Esophagus muscularis mucosa (tissue), 4 donors: ENCODE measurements at places on chromosomes 7 and 10. TPM values are rescaled to one million over a fixed set of nuclear protein-coding genes. Genes with fewer than 3 reads are reported as not detected.

GPR26 gene
- not detected for total RNA-seq

TMEM60 gene
- total RNA-seq = 9.6 TPM

DNA sequence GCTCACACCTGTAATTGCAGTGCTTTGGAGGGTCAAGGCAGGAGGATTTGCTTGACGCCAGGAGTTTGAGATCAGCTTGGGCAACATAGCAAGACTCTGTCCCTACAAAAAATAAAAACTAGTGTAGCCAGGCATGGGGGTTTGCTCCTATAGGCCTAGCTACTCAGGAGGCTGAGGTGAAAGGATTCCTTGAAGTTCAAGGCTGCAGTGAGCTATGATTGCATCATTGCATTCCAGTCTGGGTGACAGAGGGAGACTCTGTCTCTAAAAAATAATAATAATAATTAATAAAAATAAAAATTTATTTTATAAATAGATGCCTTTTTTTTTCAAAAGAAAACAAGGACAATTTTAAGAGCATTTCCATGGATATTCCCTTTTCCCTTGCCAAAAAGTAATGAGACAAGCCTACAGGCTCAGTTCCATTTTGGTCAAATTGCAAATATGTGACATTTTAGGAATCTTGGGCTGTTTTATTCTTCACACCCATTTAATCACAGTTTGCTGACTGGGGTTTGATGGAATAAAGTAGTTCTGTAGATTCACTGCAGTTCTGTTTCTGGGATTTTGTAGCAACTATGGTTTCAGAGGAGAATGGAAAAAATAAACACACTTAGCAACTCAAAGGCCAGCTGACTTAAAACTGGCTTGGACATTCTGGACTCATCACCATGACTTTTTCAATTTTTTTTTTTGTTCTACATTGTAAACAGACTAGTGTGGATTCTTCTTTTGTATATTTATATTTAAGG lies 48.4 kb upstream of the ARHGAP21 start:
- DNase-seq = no peak

DNA sequence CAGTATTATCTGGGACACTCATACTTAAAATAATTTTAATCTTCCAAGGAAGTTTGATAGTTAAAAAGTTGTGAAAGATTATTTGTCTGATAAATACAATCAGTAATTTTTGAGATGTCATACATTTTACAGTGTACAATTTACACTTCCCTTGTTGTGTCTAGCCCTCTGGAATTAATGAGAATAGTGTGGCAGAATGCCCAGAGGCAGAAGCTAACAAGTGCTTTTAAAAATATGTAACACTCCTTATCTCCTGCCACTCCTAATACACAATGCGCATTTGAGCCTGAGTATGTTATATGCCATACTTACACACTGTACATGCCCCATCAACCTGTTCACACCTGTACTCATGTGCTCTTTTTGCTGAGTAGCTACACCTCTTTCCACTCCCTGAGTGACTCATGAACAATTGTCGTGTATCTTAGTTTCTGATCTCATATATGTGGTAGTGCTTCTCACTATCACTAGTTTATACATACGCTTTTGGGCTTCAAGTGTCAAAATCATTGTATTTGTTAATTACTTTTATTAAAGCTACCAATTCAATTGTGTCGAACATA lies 106.9 kb upstream of the GNAI1 start:
- no peak for DNase-seq

RBP3 gene
- under 0.01 TPM for total RNA-seq

- DNase-seq = no peak
Measured at GRCh38 chr7:85341973-85342372, 155.1 kb upstream of the SEMA3D start.

- no peak for DNase-seq
Measured at GRCh38 chr10:89421018-89421476, 6.7 kb downstream of the IFIT5 start.

DNA sequence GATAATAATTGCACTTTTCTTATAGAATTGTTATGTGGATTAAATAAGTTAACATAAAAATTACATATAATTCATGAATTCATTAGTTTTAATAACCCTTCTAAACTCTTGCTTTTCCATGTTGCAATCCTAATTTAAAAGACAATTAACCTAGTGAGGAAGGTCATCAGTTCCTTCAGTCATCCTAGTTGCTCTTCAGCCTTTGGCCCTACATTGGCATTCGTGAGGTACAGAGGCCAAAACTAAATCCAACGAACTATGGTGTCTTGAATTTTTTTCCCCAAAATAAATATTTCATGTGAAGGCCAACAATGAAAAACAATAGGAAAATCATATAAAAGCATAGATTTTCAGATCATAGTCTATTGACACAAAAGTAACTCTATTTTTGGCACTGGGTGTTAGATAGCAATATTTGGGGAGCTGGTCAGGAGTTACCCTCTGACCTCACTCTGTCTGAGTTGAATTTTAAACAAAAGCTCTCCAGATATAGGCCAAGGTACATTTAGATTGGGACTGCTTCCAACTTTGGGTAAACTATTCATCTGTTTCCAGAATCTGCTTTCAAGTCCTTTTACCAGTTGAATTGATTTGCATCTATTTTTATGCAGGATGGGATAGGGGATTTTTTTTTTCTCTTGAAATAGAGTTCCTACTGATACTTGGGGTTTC lies 104.5 kb downstream of the SEM1 start:
- no peak for DNase-seq

DNA sequence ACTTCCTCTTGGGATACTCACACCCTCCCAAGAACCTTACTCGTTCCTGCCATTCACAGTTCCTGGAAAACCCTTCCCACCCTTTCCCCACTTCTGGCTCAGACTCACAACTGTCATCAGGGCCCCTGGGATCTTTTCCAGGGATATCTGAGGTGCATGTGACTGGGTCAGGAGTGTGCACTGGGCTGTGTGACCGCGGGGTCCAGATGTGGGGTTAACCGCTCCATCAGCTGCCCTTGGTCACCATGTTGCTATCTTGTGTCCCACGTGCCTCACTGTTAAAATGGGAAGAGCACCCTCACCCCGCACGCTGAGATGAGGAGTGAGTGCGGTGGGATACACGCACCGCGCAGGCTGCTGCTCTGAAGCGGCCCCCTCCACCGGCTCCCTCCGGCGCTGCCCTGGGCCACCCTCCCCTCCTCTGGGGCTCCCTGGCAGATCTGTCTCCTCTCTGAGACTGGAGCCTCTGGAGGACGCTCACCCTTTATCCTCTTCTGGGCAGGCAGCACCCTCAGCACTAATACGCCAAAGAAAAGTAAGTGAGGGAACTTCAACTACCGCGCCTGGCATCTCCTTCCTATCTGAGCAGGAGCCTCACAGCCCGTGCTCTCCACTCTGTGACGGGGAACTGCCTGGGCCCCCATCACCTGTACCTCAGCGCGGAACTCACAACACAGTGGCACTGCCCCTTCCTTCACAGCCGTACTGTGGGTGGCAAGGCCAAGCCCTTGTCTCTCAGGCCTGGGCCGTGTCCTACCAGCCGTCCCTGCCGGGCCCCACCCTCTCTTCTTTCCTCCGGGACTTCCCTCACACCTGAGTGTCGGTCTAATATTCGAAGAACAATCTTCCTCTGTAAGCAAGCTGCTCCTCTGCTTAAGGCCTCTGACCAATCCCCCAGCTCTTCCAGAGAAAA lies 15.6 kb downstream of the COBL start:
- peak; percentile 79 for DNase-seq

DNA sequence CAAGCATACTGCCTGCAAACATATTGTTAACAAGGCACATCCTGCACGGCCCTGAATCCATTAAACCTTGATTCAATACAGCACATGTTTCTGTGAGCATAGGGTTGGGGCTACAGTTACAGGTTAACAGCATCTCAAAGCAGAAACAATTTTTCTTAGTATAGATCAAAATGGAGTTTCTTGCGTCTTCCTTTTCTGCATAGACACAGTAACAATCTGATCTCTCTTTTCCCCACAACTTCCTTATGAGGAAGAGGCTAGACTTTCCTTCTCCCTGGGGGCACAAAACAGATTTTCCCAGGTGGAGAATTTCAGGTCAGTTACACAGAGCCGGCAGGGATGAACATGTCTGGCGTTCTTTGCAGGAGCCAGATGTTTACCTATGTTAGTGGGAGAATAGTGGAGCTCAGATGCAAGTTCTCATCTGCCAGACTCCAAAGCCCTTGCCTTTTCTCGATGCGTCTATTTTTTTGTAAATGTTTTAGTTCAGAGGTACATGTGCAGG lies 37.5 kb upstream of the PFKFB3 start:
- DNase-seq = no peak

DNA sequence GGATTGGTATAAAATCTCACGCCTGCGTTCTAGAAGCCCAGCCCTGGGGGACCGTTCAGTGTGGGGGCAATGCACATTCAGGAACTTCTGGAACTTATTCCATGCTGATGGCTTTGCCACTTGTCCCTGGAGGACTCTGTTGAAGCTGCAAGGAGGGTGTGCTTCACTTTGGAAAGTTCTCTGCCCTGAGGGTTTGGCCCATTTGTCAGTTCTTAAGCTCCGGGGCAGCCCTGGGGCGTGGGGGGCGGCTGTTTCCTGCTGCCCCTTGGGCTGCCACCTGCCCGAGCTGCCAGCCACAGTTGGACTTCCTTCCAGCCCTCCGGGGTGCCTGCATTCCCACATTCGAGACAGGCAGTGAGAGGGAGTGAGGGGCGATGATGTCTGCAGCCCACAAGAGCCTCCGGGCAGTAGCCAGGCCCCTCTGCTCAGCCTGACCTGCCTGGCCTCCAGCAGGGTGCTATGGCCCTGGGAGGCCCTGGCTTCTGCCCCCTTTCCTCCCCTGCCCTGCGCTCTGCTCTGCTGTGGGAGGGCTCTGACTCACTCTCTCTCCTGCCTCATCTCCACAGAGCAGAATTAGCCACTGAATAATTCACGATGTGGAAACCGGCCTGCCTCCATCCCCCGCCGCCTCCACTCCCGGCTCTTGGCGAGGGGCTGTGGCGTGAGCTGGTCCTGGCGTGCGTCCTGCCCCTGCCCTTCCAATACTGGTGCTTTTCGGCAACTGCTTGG lies 1.9 kb downstream of the TTYH3 start:
- no peak for DNase-seq

- no peak for DNase-seq
Measured at GRCh38 chr10:133068111-133069032, 19.4 kb upstream of the ADGRA1 start.

GRCh38 chr10:113753020-113753692 lies 1.7 kb downstream of the PLEKHS1 start:
- DNase-seq = no peak

GRCh38 chr7:78769481-78770101 lies 683.9 kb downstream of the MAGI2 start:
- no peak for DNase-seq

- no peak for DNase-seq
Measured at GRCh38 chr10:31219306-31219705, 99.7 kb upstream of the ZEB1 start.

GRCh38 chr7:14582010-14582409 lies 320.5 kb downstream of the DGKB start:
- DNase-seq = no peak

RNF133 gene
- total RNA-seq = 0.78 TPM

- peak; percentile 62 for DNase-seq
Measured at GRCh38 chr10:44024356-44025116, 360.4 kb downstream of the CXCL12 start.

GRCh38 chr10:75347186-75347585 lies 54.4 kb downstream of the ZNF503 start:
- DNase-seq = peak; percentile 91

ABCB4 gene
- 1.4 TPM for total RNA-seq

DNA sequence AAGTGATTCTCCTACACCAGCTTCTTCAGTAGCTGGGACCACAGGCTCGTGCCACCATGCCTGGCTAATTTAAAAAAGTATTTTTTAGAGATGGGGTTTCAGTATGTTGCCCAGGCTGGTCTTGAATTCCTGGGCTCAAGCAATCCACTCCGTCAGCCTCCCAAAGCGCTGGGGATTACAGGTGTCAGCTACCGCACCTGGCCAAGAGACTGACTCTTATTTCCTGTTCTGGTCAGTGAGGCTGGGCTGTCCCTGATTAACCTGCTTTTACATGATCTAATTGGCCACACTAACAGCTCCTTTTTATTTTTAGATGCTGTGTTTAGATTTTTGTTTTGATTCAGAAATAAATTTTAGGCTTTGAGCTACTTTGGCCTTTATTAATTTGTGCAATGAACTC lies 203.9 kb downstream of the NXPH1 start:
- no peak for DNase-seq

DNA sequence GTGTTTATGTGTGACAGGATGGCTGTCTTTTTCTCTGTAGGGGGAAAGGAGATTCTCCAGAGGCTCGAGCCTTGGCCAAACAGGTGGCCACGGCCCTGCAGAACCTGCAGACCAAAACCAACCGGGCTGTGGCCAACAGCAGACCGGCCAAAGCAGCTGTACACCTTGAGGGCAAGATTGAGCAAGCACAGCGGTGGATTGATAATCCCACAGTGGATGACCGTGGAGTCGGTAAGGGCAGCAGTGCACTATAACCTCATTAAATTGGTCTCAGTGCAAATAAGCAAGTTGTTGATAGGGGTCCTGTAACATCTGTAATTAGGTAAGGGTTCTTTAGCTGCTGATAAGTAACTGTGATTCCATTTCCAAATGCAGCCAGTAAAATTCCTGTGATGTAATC lies 56.4 kb downstream of the AP3M1 start:
- no peak for DNase-seq

RSBN1L gene
- 34.0 TPM for total RNA-seq
